ENCODE measurements at places on chromosomes 3 and 15.

GRCh38 chr3:11401434-11401833 is 129.2 kb downstream of the ATG7 start:
- no peak for DNase-seq

GRCh38 chr3:94904156-94904674 is 841.4 kb downstream of the NSUN3 start:
- no peak for DNase-seq

- no peak for DNase-seq
Observed at GRCh38 chr3:50339485-50340146, 1.0 kb downstream of the RASSF1 start.

DNA sequence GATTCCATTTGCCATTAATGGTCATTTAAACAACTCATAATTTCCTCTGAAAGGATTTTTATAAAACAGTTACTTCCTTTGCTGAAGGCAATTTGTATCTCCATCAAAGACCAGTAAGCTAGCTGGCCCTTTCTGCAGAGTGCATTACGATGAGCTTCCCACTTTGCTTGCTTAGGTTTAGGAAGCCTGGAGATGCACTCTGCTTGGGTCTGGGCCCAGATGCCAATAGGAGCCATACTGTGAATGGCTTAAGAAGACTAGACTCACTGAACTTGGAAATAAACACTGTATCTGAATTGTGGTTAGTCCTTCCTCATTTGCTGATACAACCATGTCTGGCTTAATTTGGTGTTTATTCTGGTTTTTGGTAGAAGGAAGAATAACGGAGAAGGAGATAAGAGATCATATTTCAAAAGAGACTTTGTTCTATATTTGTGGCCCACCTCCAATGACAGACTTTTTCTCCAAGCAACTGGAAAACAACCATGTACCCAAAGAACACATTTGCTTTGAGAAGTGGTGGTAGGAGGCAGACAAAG is 38.1 kb downstream of the OXNAD1 start:
- DNase-seq: no peak

- DNase-seq: no peak
Observed at GRCh38 chr15:60411774-60412425, 14.1 kb upstream of the ANXA2 start.

GRCh38 chr3:99918715-99919114 is 101.1 kb downstream of the CMSS1 start:
- no peak for DNase-seq

DNA sequence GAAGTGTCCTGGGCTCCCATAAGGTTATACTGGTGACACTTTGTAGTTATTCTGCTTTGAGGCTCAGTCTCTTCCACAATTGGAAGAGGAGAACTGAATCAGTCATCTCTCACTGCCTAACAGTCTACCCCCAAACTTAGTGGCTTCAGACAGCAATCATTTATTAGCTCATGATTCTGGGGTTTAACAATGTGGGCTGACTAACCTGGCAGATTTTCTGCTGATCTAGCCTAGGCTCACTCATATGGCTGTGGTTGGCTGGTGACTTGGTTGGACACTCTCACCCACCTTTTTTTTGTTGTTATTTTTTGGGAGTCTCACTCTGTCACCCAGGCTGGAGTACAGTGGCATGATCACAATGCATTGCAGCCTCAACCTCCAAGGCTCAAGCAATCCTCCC is 7.1 kb downstream of the GPD1L start:
- no peak for DNase-seq

DNA sequence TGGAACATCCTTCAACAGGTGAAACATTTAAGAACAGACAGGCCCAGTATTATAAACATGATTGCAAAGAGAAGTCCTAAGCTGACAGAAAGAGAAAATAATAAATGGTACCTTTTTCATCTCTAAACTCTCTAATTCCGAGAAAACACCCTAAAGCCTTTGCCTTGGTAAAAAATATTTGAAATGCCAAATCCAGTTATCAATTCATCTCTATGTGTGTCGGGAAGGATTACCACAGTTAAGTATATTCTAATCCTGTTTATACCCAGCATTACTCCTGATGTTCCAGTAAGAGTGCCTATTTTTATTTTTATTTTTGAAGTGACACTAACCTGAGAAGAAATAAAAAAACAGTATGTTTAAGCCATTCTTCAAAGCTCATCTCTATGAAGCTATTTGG is 219.3 kb upstream of the NANOGP8 start:
- DNase-seq: no peak

GRCh38 chr3:96779810-96780209 is 34.6 kb upstream of the EPHA6 start:
- DNase-seq: no peak

DNA sequence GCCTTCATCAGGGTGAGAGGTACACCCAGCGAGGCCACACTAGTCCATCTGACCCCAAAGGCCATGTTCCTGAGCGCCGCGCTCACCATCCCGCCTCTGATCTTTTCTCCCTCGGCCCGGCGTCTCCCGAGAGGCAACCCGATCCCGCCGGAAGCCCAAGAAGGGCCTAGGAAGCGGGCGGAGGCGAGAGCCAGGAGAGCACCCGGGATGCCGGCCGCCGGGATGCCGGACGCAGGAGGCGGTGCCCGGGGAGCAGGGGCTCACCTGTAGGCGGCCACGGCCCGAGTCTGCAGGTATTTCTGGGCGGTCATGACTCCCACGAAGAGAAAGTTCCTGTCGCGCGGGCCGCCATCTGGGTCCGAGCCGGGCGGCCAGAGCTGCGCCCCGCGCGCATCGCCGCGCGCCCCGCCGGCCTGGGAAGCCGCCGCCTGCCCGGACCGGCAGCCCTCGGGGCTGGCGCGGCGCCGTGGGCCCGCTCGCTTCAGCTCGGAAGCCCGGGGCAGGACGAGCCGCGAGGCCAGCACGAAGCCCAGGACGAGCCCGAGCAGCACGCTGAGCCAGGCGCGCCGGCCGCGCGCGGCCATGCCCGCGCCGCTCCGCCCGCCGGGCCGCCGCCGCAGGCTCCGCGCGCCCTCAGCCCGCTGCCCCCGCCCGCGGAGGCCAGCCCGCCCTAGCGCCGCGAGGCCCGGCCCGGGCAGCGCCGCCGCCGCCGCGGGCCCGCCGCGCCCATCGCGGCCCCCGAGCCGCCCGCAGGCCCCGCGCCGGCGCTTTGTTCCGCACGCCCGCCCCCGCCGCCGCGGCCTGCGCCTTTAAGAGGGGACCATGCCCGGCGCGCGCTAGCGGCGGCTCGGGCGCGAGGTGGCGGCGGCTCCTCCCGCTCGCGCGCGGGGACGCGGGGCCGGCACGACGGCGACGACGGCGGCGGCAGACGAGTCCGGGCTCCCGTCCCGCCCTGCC is 697 bp downstream of the CHSY1 start:
- no peak for DNase-seq

DNA sequence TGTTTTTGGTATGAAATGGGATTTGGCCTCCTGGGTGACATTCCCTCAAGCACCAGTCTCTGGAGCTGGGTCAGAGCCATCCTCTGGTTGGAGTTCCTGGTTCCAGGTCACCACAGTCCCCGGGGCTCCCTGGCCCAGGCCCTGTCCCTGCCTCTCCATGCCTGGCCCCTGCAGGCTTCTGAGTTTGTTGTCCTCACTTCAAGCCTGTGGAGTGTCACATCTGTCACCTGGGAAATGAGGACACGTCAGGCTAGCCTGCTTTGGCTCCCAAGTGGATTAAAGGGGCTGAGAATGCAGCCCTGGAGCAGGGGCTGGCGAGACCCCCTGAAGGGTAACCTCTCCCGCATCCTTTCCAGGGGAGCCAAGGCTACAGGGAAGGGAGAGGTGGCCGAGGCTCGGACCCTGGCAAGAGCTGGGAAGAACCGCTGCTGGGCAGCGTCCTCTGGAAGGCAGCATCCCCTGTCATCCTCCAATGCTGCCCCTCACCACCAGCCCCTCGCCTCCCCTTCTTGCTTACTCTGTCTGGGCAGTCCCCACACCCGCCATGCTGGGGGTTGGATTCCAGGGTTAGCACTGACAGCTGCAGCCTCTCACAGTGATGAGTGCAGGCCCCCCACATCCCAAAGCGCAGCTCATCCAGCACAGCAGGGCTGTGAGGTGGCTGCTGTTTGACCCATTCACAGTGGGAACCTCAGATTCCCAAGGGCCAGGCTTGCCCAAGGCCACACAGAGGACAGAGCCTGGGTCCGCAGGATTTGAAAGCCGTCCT is 75.5 kb upstream of the IQSEC1 start:
- DNase-seq: no peak

- peak; percentile 42 for DNase-seq
Observed at GRCh38 chr15:70234256-70234905, 136.7 kb upstream of the TLE3 start.

GRCh38 chr3:66923969-66924368 is 74.1 kb upstream of the KBTBD8 start:
- DNase-seq: no peak

DNA sequence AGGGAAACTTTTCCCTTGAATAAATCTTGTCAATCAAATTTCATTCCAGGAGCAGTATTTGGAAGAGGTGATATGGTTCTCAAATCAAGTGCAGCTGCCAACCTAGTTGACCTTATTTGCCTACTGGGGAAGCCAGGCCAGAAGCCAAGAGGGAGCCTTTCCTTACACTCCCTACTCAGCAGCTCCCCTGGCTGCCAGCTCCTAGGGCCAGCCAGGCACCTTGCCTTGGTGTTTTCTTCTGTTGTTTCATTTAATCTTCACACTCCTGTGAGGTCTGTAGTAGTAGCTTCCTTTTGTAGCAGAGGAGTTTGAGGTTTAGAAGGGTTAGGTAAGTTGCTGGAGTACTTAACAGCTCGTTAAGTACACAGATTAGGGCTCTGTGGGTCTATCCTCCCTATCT is 22.6 kb downstream of the MKRN2OS start:
- DNase-seq: no peak

GRCh38 chr15:60751985-60752952 is 273.3 kb upstream of the ICE2 start:
- peak; percentile 89 for DNase-seq

DNA sequence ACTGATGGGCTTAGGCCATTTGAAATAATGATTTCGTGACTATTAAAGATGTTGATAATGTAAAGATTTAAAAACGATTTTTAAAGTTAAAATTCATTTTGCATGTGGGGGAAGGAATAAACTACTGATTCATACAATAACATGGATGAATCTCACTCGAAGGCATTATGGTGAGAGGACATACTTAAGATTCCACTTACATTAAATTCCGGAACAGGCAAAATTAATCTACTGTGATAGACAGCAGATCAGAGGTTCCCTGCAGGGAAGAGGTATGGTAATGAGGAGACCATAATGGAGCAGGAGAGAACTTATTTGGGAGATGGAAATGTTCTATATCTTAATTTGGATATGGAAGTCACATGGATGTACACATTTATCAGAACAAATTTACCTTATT is 28.4 kb upstream of the RAB6B start:
- no peak for DNase-seq

- no peak for DNase-seq
Observed at GRCh38 chr3:134307425-134307824, 56.8 kb upstream of the RYK start.

DNA sequence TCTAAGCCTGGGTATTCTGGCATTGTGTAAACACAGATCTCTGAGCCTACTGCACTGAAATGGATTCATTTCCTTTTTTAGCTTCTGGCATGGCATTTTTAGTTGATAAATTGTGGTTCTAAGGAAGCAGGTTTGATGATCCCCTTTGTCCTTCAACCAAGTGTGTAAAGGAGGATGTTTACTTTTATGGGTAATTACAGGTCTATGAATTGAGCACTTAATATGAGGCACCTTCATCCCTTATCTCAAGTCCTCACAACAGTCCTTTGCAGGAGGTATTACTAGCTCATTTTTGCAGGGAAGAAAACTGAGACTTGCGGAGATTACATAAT is 30.8 kb upstream of the ZBTB38 start:
- DNase-seq: no peak

- DNase-seq: no peak
Observed at GRCh38 chr3:184889312-184889904, 77.4 kb downstream of the VPS8 start.

GRCh38 chr3:20742903-20743552 is 557.0 kb upstream of the SGO1 start:
- no peak for DNase-seq

GRCh38 chr3:128973988-128974564 is 19.8 kb downstream of the CFAP92 start:
- DNase-seq: no peak

- DNase-seq: no peak
Observed at GRCh38 chr3:34279901-34280300, 481.5 kb downstream of the PDCD6IP start.

DNA sequence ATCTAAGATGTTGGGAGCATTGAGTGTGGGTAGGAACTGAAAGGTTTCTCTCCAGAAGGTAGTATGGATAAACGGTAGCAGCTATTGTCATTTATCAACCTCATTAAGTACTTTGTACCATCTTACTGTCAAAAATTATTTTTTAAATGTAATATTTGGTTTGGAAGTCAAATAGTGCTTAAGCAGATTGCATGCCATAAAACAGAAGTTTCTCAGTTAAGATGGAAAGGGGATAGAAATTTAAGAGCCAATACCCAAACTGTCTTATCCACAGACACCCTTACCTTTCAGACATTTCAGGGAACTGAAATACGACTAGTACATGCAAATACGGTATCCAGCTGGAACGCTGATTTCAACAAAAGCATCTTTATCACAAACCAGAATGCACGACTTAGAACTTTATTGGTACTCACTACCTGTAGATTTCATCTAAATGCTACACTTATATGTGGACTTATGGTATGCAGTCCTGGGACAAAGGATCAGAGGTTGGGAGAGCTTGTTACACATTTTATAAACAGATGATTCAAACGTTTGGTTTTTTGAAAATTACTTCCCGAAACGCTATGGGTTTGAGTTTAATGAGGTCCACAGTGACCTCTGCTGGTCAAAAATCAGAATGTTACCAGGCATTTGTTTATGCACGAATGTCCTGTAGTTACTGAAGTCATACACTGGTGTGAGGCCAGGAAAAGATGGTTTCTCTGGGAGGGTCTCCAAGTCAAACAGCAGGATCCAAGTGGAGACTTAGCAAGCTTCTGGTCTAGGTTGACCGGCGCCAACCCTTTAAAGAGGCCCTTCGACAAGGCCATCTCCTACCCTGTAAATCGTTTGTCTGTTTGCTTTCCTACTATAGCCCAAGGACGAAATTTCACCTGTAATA is 45.7 kb upstream of the DUT start:
- DNase-seq: peak; percentile 64

- no peak for DNase-seq
Observed at GRCh38 chr3:16536996-16537395, 23.5 kb upstream of the RFTN1 start.

DNA sequence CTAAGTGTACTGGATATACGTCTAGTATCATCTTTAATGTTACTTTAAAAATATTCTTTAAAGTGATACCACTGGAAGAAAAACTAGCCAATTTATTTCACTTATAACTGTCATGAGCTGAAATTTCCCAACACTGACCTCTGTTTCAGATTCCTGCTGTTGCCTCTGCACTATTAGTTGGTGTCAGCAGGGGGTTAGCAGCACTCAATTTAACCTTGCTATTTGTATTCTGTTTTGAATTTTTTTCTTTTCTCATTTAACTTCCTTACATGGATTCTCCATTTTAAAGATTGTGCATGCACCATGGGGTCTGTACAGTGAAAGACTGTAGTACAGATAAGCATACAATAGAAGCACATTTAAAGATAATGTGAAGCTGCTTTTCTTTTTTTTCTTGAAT is 169.2 kb downstream of the UBE2E2 start:
- DNase-seq: no peak

GRCh38 chr15:68627476-68627875 is 48.7 kb downstream of the CORO2B start:
- DNase-seq: no peak

All from skeletal muscle cell (primary cell).